ENCODE measurements at places on chromosomes 6 and 20.

GRCh38 chr6:126308362-126308761 is 31.6 kb upstream of the CENPW start:
- no peak for DNase-seq

DNA sequence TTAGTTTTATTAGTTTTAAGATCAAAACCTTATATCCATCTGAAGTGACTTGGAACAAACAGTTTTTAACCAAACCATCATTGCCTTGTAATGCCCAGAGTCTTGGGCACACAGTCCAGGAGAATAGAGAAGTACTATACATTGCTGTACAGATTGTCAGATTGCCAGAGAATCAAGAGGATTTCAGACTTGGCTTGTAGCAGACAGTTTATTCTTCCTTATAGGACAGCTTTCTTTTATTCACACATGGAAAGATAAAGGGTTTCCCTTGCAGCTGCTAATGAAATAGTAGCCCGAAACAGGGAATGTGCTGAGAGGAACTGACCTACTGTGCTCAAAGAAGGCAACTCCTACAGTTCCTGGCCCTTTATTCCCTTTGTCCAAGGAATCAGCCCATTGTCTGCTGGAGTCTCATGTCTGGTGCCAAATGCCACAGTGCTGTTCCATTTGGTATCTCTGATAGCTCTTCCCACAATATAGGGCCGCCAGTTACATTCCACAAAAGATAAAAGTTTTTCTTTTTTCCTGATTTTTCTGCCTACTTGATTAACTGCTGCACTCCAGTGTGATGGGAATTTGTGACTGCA is 30.6 kb downstream of the DCBLD1 start:
- DNase-seq: no peak

DNA sequence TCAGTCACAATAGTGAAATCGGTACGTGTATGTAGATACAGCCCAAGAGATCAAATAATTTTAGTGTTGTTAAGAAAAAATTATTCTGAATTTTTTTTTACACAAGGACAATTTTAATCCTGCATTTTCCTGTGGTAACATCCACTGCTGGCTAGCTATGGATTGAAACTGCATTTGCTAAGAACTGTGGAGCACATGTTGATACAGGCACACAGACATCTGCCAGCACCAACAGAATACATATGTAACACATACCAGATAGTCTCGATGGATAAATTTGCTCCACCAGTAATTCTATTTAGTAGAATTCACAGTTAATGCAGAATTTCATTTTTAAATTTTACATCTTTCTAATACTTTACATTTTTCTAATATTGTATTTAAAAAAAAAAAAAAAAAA is 2.2 kb downstream of the ASIP start:
- DNase-seq: no peak

DNA sequence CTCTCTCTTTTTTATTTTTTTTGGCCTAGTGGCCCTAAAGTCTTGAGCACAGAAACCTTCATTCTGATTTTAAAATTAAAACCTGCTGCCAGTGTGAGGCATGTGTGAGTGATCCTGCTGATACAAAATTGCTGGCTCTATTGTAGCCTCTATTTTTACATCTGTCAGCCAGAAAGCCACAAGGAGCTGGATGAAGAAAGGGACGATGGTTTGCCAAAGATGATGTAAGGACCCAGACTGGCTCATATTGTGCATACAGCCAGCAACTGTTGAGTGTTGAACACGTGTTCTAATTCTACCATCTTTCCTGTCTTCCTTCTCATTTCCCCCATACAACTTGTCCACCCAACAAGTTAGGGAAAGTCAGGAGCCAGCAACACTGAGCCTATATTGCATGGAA is 40.8 kb upstream of the ATXN1 start:
- DNase-seq: no peak

GRCh38 chr6:99348288-99349170 is 945 bp downstream of the FAXC start:
- no peak for DNase-seq

- DNase-seq: no peak
These were observed 39.6 kb downstream of the KIAA0319 start for GRCh38 chr6:24606200-24606930.

DNA sequence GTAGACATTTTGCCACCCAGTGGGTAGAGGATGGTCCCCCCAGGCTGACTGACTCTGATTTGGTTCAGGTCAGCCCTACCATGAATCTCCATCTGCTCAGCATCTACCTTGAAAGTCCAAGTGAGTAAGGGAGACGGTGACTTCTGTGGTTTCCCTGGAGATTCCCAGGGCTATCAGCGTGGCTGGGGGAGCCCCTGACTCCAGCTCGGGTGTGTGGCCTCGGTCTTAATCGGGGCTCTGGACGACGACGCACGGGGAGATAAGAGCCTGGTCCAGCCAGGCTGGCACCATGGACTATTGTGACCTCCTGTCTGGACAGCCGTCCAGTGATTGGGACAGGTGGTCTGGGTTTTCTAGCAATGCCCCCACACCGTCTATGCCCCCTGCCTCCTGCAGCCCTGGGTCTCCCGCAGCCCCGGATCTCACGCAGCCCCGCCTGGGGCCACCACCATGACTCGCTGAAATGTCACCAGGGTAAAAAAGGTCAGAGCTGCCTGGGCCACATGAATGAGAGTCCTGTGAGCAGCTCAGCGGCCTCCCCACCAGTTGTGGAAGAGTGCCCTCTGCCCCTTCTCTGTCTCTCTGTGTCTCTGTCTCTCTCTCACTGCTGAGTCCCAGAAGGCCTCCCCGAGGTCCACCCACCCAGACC is 47.1 kb upstream of the GATA5 start:
- DNase-seq: no peak

DNA sequence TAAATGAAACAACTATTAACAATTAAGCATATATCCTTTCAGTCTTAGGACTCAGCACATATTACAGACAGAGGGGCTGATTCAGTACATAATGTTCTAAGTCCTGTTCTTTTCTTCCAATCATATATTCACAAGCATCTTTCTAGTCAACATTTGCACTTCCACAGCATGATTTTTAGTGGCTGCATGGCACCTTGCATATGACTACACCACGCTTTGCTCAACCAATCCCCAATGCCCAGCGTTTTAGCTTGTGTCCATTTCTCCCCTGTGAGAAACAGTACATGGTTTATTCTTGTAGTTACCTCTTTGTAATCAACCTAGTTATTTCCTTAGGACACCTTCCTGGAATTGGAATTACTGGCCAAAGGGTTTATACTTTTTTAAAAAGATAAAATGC is 33.2 kb downstream of the AAR2 start:
- no peak for DNase-seq

DNA sequence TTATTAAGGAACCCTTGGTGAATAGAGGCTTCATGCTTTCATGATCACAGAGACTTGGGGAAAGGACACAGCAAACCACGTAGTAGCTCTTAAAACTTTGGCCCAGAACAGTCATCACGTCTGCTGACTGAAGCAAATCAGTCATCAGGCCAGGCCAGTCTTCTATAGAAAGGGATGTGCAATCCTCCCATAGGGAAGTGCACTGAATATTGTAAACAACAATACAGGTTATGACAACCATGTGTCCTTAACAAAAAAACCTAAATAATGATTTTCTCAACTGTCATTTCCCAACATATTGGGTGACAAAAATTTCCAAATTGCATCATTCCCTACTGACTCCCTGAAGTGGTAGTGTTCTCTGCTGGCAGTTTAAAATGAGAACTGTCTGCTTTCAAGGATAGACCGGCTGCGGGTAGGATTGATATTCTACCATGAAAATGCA is 388.2 kb upstream of the CITED2 start:
- no peak for DNase-seq

DNA sequence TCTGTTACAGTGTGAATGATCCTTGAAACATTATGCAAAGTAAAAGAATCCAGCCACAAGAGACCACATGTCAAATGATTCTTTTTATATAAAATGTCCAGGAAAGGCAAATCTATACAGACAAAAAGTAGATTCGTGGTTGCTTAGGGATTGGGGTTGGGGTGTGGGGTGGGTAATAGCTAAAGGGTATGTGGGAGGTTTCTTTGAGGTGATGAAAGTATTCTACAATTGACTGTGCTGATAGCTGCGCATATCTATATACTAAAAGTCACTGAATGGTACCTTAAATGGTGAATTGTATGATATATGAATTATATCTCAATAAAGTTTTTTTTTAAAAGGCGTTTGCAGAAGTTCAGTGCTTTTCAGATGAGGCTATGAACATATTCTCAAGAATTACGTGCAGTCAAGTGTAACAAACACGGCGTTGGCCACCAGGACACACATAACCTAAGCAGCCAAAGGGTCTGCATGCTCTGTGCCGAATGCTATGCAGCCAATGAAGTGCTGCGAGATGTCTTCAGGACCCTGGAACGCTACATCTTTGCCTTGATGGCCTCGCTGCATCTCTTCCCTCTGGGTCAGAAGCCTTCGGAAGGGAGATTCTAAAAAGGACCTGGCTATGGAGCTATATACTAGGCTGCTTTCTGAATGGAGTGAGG is 96.9 kb downstream of the SCML4 start:
- no peak for DNase-seq

DNA sequence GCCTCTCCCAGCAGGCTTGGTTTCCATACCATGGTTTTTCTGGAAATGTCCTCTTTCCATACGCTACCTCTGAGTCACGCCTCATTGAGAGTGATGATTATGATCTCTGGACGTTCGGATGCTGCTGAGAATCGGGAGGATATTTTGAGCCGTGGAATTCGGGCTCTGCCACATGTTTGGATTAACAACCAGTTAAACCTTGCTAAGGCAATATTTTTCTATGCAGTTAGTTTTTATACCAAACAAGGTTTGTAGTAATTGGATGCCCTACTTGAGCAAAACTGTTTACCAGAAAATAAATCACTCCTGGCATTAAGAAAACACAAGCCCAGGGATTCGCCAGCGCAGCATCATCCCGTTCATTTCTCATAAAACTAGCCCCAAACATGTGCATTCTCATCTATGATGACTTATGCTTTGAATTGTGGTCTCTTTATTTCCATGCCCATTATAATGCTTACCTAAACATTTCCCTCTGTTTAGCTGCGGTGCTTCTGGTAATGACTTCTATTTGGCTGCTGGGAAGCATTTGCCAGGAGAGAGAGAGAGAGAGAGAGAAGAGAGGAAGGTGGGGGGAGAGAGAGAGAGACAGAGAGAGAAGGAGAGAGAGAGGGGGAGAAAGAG is 198.9 kb downstream of the CLIC5 start:
- no peak for DNase-seq

- DNase-seq: no peak
These were observed 34.9 kb downstream of the KLHL31 start for GRCh38 chr6:53630533-53631226.

GRCh38 chr6:85662251-85662650 is 19.6 kb upstream of the SYNCRIP start:
- DNase-seq: no peak

- no peak for DNase-seq
These were observed 31.4 kb downstream of the ACSS2 start for GRCh38 chr20:34907616-34908469.

GRCh38 chr20:19907326-19908056 is 109.7 kb upstream of the NAA20 start:
- no peak for DNase-seq

GRCh38 chr6:155228546-155229166 is 35.2 kb upstream of the CLDN20 start:
- DNase-seq: no peak

- no peak for DNase-seq
These were observed 196.6 kb upstream of the PTCHD4 start for GRCh38 chr6:48307573-48307972.

GRCh38 chr6:7180751-7181150 is 73.0 kb downstream of the RREB1 start:
- DNase-seq: peak; percentile 15

- DNase-seq: no peak
These were observed 127.3 kb downstream of the RTN4IP1 start for GRCh38 chr6:106501960-106502371.

- DNase-seq: no peak
These were observed 1353.4 kb upstream of the GJE1 start for GRCh38 chr6:140779341-140779740.

DNA sequence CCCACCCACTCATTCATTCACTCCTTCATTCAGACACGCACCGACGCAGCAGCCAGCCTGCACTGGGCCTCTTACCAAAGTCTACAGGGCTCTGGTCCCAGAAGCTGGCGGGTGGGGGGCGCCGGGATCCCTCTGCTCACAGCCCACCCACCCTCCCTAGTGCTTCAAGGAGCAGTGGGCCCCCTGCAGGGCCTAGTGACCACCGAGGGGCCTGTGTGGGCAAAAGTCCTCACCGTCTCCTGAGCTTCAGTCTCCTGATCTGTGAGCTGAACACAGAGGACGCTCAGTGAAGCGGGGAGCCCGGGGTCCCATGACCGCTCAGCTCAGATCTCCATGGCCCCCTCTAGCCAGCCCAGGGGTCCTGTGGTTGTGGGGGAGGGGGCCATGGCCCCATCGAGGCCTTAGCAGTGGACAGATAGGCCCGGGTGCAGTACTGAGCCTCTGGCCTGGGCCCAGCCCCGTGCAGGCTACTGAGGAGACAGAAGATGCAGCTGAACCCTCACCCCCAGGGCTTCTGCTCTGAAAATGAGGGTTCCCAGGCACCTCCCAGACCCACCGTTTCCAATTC is 33.4 kb upstream of the MRGBP start:
- no peak for DNase-seq

DNA sequence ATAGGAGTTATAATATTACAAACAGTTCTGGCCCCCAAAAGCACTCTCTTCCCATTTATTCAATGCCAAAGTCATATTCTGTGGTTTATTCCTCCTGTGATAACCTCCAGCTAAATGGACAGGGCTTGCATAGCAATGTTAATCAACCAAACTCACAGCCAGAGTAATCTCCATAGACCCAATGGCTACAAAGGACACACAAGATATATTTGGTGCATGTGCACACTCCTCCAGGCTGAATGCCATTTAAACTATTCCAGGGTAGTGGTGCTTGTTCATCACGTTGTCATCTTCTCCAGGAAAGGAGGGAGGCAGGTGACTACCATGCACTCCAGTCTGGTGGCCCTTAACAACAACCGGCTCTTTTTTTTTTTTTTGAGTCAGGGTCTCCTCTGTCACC is 56.8 kb downstream of the B3GAT2 start:
- no peak for DNase-seq

DNA sequence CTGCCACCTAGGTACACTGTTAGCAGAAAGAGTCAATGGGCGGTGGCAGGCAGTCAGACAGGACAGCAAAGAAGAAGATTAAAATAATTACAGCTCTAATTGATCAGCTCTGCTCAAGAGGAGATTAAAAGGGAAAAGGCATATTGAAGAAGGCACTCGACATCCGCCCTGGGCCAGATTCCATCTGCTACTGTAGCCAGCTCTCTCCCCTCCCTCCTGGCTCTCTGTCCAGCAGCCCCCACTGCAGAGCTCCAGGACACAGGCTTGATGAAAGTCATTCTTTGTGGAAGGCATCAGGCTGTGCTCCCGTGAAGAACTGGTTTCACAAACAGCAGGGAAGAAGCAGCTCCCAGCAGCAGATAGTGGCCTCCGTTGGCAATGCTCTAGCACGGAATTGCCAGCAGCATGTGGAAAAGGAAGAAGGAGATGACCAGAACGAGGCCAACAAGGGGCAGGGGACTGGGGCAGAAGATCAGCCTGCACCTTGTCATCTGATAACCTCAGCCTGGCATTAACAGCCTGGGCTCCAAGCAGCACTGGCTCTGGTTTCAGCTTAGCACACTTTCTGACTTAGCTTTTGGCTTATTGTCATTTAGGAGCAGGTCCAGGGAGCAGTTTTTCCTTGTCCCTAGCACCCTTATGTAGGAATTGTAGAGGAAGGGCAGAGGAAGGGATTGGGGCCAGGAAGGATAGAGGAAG is 465.9 kb downstream of the KIF16B start:
- no peak for DNase-seq

All from activated CD8-positive, alpha-beta memory T cell treated with anti-CD3 and anti-CD28 coated beads for 24 hours (primary cell).